Fibroblast of skin of scalp (primary cell): ENCODE measurements at places on chromosomes 12 and 14.

- DNase-seq, result no peak
Observed at GRCh38 chr12:2944401-2945047, 14.7 kb upstream of the TEAD4 start.

GRCh38 chr12:117649796-117650195 lies 288.4 kb upstream of the NOS1 start:
- DNase-seq, result no peak

DNA sequence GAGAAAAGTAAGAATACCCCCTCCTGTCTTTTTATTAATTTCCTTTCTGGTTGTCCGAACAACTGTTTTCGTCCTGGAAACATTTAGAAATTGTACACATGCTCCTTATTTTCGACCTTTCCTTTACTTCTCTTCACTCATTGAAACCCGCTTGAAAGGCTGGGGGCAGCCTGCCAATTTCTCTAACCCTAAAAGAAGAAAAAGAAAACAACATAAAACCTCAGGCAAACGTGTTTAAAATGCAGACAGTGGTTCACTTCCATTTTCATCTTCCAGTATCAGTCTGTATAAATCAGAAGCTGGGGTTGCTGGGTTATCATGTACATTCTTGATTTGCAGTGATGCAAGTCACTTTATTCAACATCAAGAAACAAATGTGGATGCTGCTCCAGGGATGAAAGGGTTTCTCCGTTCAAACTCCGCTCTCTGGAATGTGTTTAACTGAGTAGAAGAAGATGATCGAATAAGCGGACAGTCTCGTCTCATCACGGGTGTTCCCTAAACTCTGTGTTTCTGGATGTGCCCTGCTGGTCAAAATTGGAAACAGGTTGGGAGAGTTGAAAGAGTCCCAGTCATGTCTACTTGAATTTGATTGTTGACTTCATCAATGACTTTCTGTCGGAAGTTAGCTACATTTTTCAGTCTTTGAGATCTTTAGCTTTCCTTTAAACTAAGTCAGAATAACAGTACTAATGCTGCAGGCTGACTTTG lies 1042.2 kb downstream of the BCL11B start:
- DNase-seq, result peak; percentile 18

DNA sequence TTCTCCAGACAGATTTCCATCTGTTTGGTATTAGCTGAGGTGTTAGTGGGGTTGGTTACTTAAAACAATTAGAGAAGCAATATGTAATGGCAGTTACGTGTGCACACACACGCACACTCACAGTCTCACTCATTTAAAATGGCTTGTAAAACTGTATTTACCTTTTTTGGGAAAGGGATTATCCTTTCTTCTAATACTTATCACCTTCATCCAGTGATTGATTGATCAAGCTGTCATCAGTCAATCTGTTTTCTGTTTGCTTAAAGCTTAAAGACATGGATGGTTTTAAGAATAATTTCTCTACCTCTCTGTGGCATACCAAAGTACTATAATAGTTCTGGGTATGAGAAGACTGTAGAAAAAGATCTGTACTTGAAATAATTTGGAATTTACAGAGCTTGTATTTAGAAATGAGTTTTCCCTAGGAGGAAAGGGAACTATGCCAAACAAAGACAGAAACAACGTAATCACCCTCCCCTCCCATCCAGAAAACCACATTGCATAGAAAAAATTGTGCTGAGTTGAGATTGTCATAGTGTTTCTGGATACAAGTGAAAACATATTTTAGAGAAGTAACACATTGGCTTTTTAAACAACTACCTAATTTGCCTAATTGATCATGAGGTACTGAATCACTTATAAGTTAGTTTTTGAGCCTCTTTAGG lies 455.8 kb downstream of the PCNX1 start:
- DNase-seq, result peak; percentile 79

- no peak for DNase-seq
Observed at GRCh38 chr12:108442910-108443309, 72.2 kb upstream of the FICD start.

GRCh38 chr14:100567877-100568163 lies 19.4 kb downstream of the BEGAIN start:
- DNase-seq, result no peak

DNA sequence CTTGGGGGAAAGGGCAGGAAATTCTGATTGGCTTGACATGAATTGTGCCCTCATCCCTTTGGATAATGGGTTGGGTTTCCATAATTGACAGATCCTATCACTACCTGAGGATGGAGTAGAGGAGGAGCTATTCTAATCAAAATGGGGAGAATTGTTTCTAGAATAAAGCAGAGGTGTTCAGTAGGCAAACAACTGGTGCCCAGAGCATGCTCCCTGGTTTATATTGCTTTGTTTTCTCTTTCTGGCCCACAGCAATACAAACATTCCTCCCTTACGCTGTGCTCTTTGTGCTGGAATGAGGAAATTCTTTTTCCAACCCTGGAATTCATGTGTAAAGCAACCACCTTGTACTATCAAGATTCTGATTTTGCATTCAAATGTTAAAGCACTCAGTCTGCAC lies 147.4 kb downstream of the RASSF9 start:
- peak; percentile 3 for DNase-seq

DNA sequence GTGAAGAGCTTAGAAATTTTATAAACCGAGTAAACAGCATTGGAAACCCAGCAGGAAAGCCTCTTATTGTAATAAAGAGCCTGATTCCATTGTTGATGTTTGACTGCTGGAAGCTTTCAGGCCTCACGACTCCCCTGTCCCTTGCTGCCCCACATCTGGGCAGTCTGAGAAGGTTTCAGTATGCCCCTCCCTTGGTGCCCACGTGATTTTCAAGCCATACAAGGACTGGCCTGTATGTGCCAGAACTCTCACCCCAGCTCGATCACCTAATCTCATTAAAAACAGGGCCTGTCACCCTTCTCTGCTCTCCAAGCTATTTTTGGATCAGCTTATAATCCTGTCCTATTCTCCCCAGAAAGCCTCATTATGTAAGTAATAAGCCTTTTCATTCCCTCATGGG lies 7.5 kb upstream of the PYROXD1 start:
- no peak for DNase-seq

- DNase-seq, result no peak
Observed at GRCh38 chr14:61524936-61525292, 170.4 kb upstream of the HIF1A start.

DNA sequence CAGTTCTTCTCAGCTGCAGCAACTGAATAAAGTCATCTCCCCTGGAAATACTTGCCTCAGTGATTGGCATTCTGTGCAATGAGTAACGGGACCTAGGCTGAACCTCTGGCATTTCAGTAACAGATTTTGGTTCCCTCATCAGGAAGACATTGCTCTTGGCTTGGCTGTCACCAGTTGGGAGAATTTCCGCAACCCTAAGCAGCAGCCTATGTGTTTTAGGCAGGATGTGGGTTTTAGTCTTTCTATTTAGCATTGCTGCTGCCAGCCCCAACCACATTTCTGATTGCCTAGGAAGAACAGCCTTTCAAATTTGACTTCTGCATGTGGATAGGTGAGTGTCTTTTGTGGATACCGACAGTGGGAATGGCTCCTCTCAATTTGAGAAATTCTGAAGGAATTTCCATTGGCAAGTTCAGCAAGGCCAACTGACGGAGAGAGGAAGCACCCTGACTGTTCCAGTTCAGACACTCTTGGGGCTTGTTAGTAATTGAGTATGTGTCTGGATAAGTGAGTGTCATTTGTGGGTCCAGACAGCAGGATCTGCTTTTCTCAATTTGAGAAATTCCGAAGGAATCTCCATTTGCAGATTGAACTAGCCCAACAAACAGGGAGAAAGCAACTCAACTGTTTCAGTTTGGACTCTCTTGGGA lies 19.0 kb upstream of the CLEC2A start:
- no peak for DNase-seq

GRCh38 chr14:33532553-33532952 lies 418.3 kb downstream of the EGLN3 start:
- no peak for DNase-seq
